ENCODE measurements at places on chromosomes 3 and 15. TPM values are rescaled to one million over a fixed set of nuclear protein-coding genes. Genes with fewer than 3 reads are reported as not detected.
A peak's percentile ranks its signal among the peaks of the same experiment; 100 is the strongest.

DNA sequence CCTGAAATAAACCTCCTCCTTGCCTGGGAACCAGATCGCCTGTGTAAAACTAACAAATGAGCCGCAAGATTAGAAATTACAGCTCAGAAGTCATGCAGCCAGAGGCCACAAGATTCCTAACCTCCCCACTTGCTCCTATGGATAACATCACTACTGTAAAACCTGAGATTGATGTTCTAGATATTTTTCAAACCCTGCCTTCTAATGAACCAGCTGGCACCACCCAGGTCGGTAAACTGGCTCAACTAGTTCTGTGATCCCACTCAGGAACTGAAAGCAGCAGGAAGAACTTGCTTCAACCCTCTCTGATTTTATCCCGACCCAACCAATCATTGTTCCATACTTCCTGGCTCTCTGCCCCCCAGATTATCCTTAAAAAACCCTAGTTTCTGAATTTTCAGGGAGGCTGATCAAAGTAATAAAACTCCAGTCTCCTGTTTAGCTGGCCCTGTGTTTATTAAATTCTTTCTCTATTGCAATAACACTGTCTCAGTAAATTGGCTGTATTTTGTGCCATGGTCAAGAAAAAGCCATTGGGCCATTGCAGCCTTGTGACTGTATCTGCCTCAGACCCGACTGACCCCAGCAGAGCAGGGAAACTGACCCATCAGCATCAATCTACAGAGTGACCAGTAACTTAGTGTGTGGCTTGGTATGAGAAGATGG lies 98.9 kb downstream of the RPLP1 start:
- no peak for DNase-seq

- no peak for DNase-seq
These were observed 68.4 kb downstream of the HERC1 start for GRCh38 chr15:63765338-63765737.

GRCh38 chr3:64623125-64623524 lies 64.7 kb downstream of the ADAMTS9 start:
- no peak for DNase-seq

GRCh38 chr3:190117981-190118380 lies 2.7 kb downstream of the P3H2 start:
- no peak for DNase-seq

DNA sequence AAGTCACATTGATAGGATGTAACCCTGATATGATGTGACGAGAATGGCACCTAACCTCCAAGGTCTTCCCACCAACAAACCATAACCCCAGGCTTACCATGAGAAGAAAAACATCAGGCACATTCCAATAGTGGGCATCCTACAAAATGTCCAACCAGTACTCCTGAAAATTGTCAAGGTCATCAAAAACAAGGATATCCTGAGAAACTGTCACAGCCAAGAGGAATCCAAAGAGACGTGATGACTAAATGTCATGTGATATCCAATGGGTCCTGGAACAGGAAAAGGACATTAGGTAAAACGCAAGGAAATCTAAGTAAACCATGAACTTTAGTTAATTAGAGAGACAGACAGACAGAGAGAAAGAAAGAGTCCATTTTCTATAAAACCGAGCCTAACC lies 2.3 kb upstream of the CYP1A2 start:
- DNase-seq, result no peak

DNA sequence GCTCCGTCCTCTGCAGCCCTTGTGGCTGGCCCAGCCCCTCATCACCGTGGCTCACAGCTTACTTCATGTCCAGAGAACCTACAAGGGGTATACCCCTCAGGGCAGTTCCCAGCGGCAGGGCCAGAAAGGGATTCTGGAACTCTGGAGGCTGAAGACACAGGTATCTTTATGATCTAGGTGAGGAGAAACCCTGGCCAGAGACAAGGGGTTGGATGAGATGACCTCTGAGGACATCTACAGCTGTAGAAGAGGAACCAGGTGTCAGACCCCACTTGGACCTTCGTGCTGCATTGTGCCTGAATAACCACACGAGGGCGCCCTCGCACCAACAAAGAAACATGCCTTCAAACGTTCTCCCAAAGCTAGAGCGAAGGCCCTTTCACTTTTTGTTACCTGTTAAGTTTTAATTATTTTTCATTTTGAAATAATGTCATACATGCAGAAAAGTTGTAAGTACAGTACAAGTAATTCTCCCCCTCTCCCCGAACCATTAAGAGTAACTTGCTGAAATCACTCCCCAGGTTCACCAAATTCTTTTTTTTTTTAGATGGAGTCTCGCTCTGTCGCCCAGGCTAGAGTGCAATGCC lies 118.7 kb upstream of the SMAD3 start:
- peak; percentile 83 for DNase-seq

GRCh38 chr3:25478211-25478757 lies 50.2 kb downstream of the RARB start:
- no peak for DNase-seq

DNA sequence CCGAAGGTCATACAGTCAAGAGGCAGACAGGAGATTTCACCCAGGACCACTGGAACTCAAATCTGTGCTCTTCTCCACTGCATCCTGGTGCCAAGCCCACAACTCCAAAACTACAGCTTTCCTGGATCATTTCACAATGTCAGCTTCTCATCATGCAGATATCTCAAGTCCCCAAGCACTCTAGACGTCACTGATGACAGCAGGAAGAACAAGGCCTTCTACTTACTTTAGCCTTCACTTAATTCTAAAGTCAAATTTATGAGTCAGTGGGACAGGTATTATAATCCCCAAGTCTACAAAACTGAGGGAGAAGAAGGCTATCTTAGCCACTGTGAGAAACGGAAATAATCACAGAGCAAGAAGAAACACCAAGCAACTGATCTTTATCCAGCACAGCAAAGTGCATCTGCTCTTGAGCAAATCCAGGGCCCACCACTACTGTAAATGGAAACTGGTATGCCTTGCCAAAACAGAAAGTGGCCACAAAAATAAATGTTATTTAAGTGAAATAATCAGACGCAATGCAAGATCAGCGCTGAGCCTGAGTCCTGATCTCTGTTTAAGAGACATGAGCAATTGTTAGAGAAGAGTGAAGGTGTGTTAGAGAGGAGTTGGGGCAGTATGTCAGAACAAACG lies 928 bp downstream of the RAD18 start:
- no peak for DNase-seq

- DNase-seq, result no peak
These were observed 92.4 kb upstream of the HES1 start for GRCh38 chr3:194043516-194043915.

- DNase-seq, result no peak
These were observed 12.0 kb upstream of the ACAD9 start for GRCh38 chr3:128867200-128868125.

DNA sequence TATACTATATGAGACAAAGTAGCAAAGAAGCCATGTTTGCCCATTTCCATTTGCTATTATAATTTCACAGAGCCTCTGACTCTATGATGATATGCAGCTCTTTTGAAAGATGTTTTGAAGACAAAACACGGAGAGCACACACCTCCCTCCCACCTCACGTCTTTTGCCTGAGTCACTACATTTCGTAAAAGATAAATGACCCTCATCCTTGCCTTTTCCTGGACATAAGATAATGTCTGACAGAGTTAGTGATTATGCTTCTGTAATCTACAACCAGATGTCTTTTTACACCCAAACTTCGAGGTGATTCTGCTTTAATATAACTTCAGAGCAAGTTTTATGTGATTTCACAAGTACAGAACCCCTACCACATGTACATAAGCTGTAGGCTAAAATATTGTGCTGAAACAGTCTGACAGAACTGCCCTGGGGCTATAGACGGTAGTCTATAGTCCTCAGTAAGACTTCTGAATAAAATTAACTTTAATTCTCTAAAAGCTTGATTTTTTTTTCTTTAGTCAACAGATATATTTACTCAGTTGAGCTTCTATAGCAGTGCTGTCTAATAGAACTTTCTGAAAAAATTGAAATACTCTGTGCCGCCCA lies 99.9 kb downstream of the CD200R1L start:
- DNase-seq, result no peak

GRCh38 chr3:24936574-24936973 lies 441.9 kb upstream of the THRB start:
- no peak for DNase-seq

DNA sequence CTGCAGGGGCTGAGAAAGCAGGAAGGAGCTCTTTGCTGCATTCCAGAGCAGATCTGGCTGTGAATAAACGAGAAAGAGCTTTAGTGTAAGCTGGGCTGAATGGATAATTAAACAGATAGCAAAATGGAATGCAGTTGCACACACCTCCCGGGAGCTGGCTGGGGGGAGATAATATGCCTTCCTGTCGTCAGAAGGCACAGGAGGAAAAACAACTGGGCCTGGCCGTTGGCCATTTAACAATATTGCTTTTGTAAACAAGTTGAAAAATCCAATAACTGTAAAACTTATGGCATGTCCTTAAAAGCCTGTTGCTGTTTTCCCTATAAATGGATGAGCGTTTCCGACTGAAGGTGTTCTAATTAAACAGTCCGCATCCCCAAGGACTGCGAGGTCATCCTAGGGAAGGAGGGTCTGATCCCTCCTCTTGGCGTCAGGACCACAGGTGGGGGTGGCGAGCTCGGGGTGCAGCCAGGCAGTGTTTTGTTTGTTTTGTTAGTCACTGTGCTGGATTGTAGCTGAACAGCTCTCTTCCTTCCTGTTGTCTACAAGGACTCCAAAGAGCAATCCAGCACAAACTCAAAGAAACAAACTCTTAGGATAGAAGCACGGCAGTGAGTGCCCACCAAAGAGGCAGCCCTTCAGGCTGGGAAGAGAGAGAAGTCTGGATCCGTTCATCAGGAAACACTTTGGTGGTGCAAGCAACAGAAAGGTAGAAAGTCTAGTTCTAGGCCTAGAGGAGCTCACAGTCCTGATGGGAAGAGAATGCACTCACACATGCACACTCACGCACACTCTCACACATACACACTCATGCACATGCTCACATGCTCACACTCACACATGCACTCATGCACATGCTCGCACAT lies 133.4 kb upstream of the SMAD3 start:
- no peak for DNase-seq

DNA sequence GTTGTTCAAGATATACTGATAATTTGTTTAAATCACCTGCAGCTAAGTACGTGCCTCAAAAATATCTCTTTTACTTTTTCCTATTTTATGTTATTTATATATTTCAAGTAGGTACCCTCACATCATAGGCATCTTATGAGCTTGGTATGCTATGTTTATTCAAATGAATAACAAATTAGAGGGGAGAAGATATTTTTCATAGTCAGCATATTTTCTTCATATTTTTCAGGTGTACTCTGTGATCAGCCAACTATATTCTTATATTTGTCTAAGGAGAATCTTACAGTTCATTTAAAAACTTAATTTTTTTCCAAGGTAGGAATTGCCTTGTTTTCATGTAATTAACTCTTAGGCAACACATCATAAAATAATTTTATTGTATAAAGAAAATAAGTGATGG lies 421.1 kb upstream of the GRM7 start:
- DNase-seq, result no peak

DNA sequence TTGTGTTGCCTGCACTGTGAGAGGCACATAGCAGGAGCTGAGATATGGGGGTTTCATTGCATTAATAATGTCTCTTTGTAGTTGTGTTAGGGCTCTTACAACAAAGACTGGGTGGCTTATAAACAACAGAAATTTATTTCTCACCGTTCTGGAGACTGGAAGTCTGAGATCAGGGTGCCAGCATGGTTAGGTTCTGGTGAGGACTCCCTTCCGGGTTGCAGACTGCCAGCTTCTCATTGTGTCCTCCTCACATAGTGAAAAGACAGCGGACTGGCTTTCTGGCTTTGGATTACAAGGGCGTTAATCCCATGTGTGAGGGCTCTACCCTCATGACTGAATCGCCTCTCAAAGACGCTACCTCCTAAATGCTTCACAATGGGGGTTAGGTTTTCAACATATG lies 20.6 kb downstream of the TMEM108 start:
- no peak for DNase-seq

GRCh38 chr3:6657591-6657990 lies 203.3 kb upstream of the GRM7 start:
- no peak for DNase-seq

DNA sequence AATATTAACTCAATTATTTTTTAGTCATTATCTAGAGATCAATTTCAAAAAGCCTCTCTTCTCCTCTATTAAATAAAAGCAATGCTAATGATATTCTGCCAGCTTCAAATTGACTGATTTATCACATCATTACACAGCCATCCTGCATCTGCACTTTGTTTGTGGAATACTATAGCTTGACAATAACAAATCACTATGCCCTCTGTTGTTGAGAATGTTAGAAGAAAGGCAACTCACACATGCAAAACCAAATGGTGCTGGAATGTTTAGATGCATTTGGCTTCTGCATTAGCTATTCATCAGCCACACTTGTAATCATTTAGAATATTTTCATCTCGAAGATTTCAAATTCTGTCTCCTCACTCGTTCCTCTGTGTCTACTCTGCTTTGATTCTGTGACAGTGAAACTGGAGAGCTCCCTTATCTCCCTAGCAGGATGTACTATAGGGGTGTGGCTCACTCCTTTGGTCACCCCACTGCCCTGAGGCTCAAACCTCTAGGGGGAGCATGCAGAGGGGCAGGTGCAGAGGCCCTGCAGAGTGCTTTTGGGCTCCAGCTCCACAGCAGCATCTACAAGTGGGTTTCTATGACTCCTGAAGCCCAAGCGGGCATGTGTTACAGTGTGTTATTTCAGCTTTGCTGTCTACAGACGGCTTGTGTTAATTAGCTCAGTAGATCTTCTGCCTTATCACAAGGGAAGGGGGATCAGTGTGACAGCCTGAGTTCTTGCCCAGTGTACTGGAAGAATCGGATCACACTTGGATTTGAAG lies 454.1 kb upstream of the BCHE start:
- no peak for DNase-seq

GRCh38 chr3:49352281-49352680 lies 5.9 kb downstream of the GPX1 start:
- DNase-seq, result no peak

- DNase-seq, result no peak
These were observed 90.1 kb downstream of the NEK10 start for GRCh38 chr3:27279123-27279522.

DNA sequence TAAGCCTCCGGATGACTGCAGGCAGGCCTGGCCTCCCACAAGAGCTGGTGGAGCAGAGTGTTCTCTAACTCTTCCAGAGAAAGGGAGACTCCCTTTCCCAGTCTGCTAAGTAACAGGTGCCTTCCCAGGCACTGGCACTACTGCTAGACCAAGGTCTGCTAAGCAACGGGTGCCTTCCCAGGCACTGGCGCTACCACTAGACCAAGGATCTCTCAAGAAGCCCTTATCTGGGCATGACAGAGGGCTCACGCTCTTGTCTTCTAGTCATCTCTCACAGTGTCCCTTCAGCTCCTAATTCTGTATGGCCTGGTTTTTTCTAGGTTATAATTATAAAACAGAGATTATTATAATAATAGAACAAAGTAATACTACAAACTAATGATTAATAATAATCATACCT lies 27.8 kb downstream of the MYL3 start:
- DNase-seq, result no peak

CACNA2D2 gene
- 0.78 TPM for total RNA-seq

MOBP gene
- total RNA-seq, result not detected

ADCY5 gene
- total RNA-seq, result not detected

PPM1L gene
- total RNA-seq, result 3.8 TPM

DUOX1 gene
- total RNA-seq, result not detected

SH3GL3 gene
- not detected for total RNA-seq

ITIH3 gene
- total RNA-seq, result not detected

ANKRD63 gene
- total RNA-seq, result 0.37 TPM

OIP5 gene
- total RNA-seq, result 22.8 TPM

GALNT15 gene
- total RNA-seq, result not detected

COL7A1 gene
- 1.6 TPM for total RNA-seq

COPS2 gene
- 56.8 TPM for total RNA-seq

SEMA7A gene
- total RNA-seq, result 16.1 TPM

TIMP4 gene
- total RNA-seq, result not detected

Data from activated CD8-positive, alpha-beta T cell treated with anti-CD3 and anti-CD28 coated beads, Interleukin-2, amount 10 ng/mL, durations not matched to agents 7 days and 5 days (primary cell).